ENCODE measurements at places on chromosomes 2 and 18. TPM values are rescaled to one million over a fixed set of nuclear protein-coding genes. Genes with fewer than 3 reads are reported as not detected.

Gene BCL2
- total RNA-seq: 0.91 TPM

Gene AQP4
- total RNA-seq: not detected

Gene SLC16A14
- total RNA-seq: 1.2 TPM

Gene EPAS1
- 119 TPM for total RNA-seq

Gene ALK
- total RNA-seq: not detected

Gene PAX3
- not detected for total RNA-seq

Gene PDE1A
- 15.3 TPM for total RNA-seq

Gene TUBB8B
- not detected for total RNA-seq

Gene TFPI
- 210 TPM for total RNA-seq

Gene CWC22
- 13.4 TPM for total RNA-seq

Gene KHK
- 0.24 TPM for total RNA-seq

Gene IL1RL2
- total RNA-seq: 0.88 TPM

Gene INPP5D
- total RNA-seq: 0.65 TPM

Gene FIGN
- total RNA-seq: 1.0 TPM

Gene TXNDC2
- total RNA-seq: 0.64 TPM

Gene SCYGR4
- not detected for total RNA-seq

Gene CBLN2
- total RNA-seq: not detected

Gene ERMN
- total RNA-seq: not detected

Gene SP110
- total RNA-seq: 10.5 TPM

Gene RALB
- total RNA-seq: 48.4 TPM

Gene HOXD13
- not detected for total RNA-seq

Gene TNFRSF11A
- total RNA-seq: under 0.01 TPM

Gene DAW1
- 0.32 TPM for total RNA-seq
